D721Med (cell line): ENCODE measurements at places on chromosomes 5 and 9.

DNA sequence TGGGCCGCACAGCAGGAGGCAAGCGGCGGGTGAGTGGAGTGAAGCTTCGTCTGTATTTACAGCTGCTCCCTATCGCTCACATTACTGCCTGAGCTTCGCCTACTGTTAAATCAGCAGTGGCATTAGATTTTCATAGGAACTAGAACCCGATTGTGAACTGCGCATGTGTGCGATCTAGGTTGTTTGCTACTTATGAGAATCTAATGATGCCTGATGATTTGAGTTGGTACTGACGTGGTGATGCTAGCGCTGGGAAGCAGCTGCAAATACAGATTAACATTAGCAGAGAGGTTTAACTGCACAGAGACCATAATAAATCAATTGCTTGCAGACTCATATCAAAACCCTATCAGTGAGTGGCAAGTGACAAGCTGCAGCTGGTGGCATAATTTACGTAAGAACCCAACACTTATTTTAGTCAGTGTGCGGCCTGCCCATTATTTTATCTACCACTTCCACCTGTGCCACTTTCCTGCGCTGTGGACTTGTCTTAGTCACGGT lies 133.4 kb upstream of the CDH9 start:
- DNase-seq: no peak

- no peak for DNase-seq
Observed at GRCh38 chr5:161064781-161065180, 212.8 kb upstream of the ATP10B start.

DNA sequence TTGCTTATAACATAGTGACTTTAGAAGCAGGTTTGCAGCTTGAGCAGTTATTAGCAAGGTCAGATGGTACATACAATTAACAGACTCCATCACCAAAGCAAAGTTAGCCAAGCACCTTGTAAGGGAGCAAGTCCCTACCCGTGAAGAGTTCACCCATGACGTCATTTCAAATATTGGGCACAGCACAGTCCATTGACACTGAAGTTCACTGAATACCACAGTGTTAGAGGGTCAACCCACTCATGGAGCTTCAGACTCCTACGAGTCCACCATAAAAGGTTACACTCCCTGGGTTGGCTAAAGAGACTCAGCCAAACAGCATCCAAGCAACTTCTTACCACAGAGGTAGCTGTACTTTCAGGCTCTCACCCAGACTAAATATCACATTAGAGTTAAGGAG lies 77.5 kb downstream of the GALNT10 start:
- no peak for DNase-seq

- no peak for DNase-seq
Observed at GRCh38 chr5:133390416-133391353, 221.7 kb downstream of the FSTL4 start.

DNA sequence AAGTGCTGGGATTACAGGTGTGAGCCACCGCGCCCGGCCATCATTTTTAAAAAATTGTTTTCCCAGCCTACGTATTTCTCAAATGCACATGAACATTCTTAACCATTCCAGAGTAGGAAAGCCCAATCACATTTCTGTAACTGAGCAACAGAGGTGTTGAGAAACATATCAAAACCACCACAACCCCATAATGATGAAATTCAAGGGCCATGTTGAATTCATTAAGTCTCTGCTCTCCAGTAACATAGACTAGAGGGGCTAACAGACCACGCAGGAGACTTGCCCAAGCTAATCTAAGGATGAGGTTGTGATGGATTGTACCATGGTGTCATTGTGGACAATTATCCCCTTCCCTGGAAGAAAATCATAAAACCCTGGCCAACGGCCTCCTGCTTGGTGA lies 52.9 kb downstream of the MYO10 start:
- DNase-seq: no peak

- no peak for DNase-seq
Observed at GRCh38 chr5:76836181-76836580, 13.6 kb upstream of the S100Z start.

DNA sequence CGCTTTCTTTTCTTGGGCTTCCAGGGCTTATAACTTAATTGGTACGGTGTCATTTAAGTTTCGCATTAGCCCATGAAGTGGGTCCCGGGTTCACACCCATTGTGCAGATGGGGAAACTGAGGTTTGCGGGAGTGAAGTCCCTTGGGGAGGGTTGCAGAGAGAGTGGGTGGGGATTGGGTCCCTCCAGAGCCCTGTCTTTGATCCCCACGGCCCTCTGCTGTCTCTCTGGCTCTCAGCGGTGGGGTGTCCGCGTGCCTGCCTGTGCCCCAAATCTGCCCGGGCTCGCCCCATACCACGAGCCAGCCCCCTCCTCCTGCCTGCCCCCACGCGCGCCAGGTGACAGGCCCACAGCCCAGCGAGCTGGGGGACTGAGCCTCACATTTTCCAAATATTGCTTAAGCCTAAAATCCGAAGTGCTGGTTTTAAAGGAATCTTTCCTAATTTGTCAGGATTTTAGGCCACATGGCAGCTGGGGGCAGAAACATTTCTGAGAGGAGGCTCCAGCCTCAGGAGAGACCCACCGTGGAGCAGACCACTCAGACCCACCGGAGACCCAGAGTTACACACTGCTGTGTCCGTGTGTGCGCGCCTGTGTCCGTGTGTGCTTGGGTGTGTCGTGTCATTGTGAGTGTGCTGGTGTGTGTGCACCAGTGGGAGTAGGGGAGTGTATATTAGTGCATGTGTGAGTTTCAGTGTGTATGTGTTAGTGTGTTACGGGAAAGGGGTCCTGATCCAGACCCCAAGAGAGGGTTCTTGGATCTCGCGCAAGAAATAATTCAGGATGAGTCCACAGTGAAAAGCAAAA lies 159.5 kb upstream of the IER5L start:
- DNase-seq: no peak

DNA sequence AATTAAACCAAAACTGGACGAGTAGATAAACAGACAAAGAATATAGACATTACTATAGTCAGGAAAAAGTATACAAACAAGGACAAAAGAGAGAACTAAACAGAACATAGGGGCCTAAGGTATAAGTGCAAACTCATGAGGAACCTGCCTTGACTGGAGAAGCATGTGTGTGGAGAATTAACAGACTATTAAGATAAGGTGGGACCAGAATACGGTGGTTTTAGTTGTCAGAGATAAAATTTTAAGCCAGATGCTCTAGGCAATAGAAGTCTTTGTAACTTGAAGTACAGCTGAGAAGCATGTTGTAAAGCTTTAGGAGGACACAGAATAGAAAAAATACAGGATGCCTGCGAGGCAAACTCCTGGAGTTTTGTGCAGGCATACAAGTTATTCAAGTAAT lies 707.1 kb downstream of the PTPRD start:
- no peak for DNase-seq

GRCh38 chr5:169126481-169127021 lies 174.4 kb downstream of the SLIT3 start:
- no peak for DNase-seq

DNA sequence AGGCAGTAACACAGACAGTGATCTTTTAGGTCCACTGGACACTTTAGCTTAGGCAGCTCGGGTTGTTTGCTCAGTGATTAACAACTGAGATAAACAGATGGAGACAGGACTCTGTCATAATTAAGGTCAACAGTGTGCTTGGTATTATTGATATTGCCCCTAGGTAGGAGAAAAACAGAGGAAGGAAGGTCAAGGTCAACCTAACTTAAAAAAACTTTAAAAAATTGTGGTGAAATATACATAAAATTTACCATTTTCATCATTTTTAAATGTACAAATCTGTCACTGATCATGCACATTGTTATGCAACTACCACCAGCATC lies 2.1 kb upstream of the HSPA4 start:
- DNase-seq: no peak

DNA sequence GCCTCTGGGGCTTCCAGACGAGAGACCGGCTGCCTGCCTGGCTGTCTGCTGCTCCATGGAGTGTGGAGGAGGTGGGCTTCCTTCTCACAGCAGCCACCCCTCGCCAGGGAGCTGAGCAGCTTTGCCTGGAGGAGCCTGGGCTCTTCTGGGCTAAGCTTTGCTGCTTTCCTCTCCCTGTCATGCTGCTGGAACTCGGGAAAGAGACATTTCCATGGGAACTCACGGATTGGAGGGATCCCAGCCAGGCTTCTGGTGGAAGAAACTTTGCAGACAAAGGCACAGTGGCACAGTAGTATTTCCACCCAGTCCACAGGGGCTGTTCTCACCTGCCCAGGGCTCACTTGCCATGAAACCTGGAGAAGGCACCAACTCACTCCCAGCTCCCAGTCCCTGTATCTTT lies 5.6 kb upstream of the NTNG2 start:
- no peak for DNase-seq

DNA sequence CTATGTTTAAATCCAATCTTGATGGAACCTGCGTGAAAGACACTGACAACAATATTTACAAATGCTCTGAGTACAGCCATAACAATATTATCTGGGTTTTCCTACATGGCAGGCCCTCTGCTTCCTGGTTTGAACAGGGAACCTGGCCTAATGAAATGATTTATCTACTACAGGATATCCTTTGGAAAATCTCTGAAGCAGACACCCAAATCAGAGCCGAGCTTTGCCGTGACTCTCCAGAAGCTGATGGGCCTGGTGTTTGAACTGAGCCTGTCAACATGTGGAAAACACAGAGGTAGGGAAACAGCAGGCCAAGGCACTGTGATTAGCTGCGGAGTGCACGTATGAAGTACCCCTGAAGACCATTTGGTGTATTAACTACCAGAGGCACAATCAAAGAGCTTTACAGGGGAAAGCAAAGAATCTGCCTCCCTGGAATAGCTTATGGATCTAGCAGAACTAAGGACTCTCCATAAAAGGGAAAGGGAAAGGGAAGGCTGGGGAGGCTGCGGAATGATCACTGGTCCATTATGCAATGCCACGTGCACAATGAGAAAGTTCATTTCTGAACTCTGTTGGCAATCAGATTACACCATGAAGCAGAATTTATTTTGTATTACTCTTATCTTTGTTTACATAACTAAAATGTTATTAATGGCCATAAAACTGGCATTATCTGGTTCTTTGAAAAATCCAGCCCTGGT lies 321.9 kb downstream of the EBF1 start:
- DNase-seq: no peak

DNA sequence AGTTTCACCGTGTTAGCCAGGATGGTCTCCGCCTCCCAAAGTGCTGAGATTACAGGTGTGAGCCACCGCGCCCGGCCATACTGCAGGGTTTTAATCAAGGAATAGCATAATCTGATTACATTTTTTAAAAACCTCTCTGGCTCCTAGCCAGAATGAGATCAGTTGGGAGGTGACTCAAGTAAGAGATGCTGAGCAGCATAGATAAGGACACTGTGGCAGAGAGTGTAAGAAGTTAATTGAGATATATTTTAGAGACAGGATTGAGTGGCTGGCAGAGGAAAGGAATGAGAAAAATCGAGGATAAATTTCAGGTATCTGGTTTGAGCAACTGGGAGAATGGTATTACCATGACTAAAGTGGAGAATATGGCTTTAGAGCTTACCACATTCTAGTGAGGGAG lies 7.3 kb upstream of the RIGI start:
- DNase-seq: no peak

GRCh38 chr9:129458155-129458661 lies 162.7 kb downstream of the C9orf50 start:
- no peak for DNase-seq

- no peak for DNase-seq
Observed at GRCh38 chr9:109974143-109974917, 194.3 kb downstream of the PALM2AKAP2 start.

- DNase-seq: no peak
Observed at GRCh38 chr5:102531506-102531905, 32.7 kb upstream of the SLCO6A1 start.

DNA sequence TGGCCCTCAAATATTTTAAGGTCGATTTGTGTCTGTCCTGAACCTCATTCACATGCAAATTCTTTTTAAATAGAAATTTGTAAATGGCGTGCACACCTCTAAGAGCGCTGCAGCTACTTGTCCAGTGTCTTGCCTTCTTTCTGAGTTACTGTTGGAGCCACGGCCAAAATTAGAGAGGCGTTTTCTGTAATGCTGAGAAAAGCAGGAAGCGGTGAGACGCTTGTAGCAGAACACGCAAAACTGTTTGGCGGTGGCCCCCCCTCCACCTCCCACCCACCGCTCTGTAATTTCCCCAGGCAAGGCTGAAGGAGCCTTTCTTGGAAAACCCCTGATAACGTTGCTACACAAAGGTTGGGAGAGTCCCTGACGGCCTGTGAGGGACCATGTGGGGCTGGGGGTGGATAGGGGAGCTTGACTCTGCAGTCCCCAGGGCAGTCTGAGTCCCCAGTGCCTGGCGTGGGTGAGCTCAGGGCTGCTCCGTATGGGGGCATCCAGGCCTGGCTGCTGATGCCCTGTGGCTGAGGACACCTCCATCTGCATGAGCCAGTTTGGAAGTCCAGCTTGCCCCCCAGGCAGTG lies 96.5 kb downstream of the GADD45G start:
- DNase-seq: no peak

- DNase-seq: no peak
Observed at GRCh38 chr9:31574006-31574765, 810.3 kb upstream of the ACO1 start.

DNA sequence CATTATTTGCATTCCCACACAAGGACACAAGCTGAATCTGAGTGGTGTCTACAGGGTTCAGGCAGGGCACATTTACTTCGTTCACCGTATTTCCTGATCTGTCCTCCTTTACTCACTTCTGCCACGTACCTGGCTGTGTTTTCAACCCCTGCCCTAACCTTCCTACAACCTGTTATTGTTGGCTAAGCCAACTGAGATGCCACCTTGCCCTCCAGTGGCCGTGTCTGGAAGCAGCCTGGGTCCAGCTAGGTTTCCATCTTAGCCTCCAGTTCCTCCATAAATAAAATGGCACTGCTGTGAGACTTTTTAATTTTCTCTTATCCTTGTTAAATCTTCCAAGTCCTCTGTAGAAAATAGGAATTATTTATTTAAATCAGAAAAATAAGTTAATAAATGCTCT lies 64.8 kb downstream of the ATP10B start:
- no peak for DNase-seq
